ENCODE measurements at places on chromosomes 3 and 15.

GRCh38 chr15:63048776-63049665 lies 6.5 kb downstream of the TPM1 start:
- no peak for DNase-seq

DNA sequence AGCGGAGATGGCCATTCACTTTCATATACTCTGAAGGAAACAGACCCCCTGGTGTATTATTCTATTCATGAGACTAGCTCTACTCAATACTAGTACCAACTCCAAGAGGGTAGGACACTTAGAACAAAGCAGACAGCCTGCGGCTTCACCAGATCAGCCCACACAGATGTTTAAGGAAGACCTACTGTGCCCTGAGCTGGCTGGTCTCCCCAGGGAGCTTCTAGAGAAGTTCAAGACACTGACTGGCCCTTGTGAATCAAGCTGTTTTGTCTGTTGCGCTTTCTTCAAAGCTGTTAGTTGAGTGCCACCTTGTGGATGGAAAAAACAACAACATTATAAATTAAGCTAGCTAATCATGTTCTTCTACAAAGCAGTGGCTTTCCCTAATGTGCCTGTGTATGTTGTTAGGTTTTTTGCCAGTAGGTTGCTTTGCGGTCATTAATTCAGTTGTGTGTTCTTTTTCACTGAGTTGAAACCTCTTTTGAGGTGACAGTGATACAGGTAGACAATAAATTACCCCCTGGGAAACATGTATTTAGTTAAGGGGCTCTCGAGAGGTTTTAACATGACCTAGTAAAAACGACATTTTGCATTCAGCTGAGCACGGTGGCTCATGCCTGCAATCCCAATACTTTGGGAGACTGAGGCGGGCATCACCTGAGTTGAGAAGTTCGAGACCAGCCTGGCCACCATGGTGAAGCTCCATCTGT lies 64.2 kb upstream of the MYZAP start:
- DNase-seq = peak; percentile 53

DNA sequence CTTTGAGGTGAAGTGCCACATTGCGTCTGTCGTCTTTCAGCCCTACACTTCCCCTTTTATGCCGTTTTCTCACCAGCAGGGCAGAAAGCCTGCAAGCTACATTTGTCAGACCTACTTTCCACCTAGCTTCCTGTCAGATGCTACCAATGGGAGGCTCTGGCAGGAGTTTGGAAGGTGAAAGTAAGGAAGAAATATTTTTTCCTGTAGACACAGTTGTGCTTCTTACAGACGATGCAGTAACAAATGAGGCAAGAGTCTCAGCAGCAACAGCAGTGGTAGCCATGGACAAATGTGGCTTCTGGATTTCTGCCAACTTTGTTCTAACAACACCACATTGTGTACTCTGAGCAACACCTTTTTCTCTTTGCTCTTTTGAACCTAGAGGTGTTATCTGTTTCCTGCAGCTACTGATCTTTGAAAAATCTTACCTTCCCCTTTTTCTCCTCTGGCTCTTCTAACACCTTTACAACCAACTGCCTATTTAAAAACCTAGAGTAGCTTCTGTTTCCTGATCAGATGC lies 70.6 kb upstream of the STT3B start:
- no peak for DNase-seq

- DNase-seq = peak; percentile 49
Measured at GRCh38 chr3:196219194-196219969, 3.0 kb downstream of the SLC51A start.

- DNase-seq = no peak
Measured at GRCh38 chr15:88257311-88258092, 963 bp upstream of the NTRK3 start.

DNA sequence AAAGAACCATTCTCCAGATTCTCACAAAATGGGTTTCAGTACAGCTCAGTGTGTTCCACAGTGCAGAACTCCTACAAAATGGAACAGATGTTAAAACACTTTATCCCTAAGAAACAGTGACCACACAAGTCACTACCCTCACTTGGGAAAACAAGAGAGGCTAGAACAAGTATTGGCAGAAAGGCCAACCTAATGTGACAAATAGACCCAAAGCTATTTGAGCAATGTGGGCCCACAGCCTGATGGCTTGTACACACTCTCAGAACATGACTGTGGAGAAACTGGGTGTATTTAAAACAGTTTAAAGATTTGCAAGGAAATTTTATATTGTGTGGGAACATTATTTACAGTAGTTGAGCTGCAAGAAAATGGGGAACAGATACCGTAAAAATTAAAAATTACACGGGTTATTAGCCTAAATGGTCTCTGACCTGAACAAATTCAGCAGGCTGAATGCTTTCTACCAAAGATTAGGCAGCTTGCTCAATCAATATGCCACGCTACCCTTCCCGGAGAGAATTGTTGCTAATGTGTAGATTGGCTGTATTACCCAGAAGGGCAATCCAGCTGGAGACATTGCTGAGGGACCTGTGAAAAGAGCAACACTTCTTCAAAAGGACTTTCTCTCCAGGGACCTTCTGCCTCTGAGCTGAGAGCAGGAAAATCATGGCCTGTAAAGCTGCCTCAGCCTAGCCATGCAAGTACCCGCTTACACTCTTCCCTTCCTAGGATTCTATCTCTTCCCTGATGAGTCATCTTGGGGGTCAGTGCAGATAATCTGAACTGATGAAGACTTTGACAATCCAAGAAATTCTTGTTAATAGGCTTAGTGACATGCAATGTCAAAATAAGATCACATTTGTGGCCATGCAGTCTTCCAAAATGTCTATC lies 97.1 kb downstream of the STRIT1 start:
- no peak for DNase-seq

GRCh38 chr15:64987136-64987535 lies 2.6 kb downstream of the SPG21 start:
- no peak for DNase-seq

All from HTR-8/SVneo (cell line).